ENCODE measurements at places on chromosomes 11 and 22.

DNA sequence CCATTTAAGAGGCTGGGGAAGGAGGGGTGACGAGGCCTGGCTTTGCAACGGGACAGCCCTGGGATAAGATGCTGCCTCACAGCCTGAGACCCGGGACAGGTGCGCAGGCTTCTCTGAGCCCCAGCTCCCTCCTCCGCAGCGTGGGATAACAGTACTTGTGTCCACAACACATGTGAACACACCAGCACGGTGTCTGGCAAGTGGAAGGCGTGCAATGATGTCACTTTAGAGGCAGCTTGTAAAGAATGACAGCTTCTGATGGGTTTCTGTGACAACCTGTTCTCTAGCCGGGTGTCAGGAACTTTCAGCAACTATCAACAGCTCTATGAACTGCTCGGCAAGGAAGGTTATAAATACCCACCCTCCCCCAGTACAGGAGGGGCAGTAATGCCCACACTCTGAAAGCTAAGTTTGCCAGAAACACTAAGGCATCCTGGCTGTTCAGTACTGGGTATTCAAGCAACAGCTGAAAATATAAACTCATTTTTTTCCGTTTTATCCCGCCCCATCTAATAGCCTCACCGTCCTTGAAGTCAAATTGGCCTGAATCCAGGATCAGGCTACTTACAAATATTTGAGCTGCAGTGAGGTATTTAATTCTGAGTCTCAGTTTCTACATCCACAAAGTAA is 59.7 kb downstream of the MYH9 start:
- peak; percentile 88 for DNase-seq

DNA sequence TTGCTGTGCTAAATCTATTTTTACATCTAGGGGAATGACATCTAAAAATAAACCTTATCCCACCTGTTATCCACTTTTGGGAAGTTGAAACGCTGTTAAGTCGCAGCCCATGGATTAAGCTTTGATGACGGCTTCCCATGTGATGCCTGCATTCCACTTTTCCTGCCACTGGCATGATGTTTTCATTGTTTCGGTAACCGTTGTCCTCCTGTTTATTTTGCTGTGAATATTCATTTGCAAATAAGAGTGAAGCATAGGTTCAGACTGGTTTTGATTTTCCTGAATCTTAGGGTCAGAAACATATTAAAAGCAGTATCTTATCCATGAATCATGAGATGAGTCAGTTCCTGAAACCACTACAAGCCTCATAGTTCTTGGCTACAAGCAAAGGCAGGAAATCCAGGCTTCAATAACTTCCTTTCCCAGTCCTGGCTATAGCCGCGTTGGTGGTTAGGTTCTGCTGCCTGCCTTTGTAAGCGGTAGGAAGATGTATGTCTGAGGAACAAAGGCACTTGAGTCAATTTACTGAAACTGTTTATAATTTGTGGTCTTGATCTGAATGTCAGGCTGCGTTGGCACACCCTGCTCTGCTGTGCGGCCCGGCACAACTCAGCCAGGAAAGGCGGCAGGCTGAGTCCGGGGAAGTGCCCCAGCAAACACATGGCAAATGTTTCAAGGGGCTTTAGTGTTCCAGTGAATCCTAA is 19.4 kb downstream of the TEAD1 start:
- peak; percentile 99 for DNase-seq

GRCh38 chr22:31247726-31248125 is 35.6 kb downstream of the LIMK2 start:
- no peak for DNase-seq

- DNase-seq: no peak
Measured at GRCh38 chr11:69229511-69229910, 64.4 kb upstream of the MYEOV start.

- DNase-seq: peak; percentile 36
Measured at GRCh38 chr22:45968751-45969413, 8.1 kb downstream of the WNT7B start.

DNA sequence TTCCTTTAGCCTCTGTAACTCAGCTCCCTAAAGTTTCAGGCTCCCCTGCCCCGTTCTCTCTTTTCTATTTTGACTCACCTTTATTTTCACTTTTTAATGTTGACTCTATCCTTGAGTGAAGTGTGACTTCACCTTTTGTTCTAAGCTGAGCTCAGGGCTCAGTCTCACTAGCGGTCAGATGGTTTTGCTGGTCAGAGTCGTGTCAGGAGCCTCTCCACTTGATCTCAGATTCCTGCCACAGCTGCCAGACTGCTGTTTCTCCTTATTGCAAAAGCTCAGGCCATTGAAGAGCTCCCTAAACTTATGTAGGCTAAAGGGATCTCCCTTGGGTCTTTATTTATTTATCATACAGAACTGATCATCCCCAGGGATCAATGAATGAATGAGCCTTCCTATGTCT is 13.7 kb upstream of the POU2AF2 start:
- peak; percentile 30 for DNase-seq

GRCh38 chr11:19892387-19892786 is 179.8 kb downstream of the NAV2 start:
- no peak for DNase-seq
